ENCODE measurements at places on chromosomes 2 and 18. TPM values are rescaled to one million over a fixed set of nuclear protein-coding genes. Genes with fewer than 3 reads are reported as not detected.
A peak's percentile ranks its signal among the peaks of the same experiment; 100 is the strongest.

DNA sequence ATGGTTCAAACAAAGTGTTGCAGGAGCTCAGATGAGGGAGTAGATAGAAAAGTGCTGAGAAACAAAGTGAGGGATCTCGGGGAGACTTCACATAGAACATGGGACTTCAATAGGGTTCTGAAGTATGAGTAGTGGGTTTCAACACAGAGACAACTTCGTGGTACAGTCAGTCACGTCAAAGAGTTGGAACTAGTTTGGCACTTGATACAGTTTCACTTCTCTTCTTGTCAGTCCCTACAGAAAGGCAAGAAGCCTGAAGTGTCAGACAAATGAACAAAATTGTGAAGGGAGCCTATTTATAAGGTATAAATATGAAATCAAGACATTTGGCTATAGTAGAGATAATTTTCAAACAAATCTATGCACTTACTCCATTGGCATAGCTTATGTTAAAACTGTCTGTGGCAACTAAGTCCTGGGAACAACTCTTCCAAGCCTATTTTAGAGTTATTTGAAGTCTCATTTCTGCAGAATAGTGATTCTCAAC is 338.0 kb downstream of the TDRD15 start:
- no peak for DNase-seq

GRCh38 chr2:223010641-223011040 is 41.3 kb upstream of the KCNE4 start:
- DNase-seq = no peak

Gene REG1B
- not detected for total RNA-seq

Gene ASXL3
- total RNA-seq = 51.3 TPM

GRCh38 chr2:47631792-47632398 is 151.1 kb upstream of the MSH6 start:
- peak; percentile 28 for DNase-seq

GRCh38 chr2:219511547-219512325 is 2.5 kb upstream of the ASIC4 start:
- no peak for DNase-seq

GRCh38 chr2:39947294-39948015 is 168.4 kb upstream of the THUMPD2 start:
- DNase-seq = no peak

DNA sequence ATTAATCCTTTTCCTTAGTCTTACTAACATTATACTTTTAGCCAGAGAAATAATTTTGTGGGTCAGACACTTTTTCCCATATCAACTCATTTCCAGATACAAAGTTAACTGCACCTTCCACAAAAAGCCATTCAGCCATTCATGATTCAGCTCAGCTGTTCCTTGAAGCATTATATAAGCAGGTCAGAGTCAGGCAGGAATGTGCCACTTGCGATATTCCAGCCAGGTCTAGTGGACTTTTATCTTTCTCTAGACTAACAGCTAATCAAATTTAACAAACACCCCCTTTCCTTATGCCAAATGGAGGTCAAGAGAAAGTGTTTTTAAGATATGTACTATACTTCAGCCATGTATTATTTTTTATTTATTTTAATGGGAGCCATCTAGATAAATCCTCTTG is 75.6 kb upstream of the EPB41L3 start:
- no peak for DNase-seq

DNA sequence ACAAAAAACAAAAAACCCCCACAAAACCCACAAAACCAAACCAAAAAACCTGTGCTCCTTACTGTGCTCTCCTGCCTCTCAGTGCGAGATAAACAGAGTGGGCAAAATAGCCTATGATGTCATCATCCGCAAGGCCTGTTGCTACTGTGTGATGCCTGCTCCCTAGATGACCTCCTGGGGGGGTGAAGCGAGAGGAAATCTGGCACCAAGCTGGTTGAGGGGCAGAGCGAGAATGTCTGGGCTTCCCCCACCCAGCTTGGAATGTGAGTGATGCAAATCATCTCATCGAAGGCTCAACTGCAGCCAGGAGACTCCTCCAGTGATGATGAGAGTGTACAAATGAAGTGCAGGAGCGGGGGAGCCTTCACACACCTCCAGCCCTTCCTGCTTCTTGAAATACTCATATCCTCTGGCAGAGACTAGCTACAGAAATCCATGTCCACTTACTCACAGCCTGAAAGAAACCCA is 57.7 kb upstream of the MAP4K3 start:
- peak; percentile 48 for DNase-seq

GRCh38 chr18:3472681-3473544 is 22.9 kb downstream of the TGIF1 start:
- no peak for DNase-seq

- no peak for DNase-seq
These were observed at the start of gene EMILIN2 for GRCh38 chr18:2846636-2847316. Gene EMILIN2 (plus strand): TSS chr18:2847006. CDS start chr18:2847189, 183 bp downstream.

Gene ADNP2
- 25.1 TPM for total RNA-seq

DNA sequence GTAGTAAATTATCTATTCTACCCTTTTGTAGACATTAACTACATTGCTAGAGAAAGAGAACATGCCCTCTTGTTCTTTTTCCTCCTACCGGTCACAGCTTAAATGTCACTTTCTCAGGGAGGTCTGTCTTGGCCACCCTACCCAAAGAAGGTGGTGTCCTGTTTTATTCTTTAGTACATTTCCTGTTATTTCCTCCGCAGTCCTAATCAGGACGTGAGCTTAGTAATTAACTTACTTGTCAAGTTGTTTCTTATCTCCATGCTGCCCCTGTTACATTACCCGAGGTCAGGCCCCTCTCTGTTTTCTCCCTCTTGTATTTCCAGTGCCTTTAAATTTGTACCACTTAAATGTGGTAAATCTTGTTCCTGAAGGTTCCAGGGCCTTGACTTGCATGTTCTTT is 73.7 kb upstream of the RMDN2 start:
- no peak for DNase-seq

DNA sequence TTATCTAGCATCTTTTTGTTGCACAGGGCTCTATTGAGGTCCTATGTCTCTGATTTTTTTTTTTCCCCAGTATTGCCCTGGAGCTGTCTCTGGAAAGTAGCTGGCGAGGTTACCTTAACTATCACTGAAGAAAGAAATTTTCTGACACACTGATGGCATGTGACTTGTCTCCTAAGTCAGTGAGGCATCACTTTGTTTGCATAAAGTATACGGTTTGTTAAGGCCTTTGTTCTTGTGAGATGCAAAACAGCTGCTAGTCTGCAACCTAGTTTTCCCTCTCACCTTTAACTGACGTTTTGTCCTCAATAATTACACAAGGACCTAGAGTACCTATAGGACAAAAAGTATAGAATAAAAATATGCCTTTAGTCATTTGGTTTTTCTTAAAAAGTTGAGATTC is 41.8 kb downstream of the UBXN4 start:
- no peak for DNase-seq

Gene INO80B
- total RNA-seq = 55.2 TPM

- no peak for DNase-seq
These were observed 22.1 kb downstream of the TTLL4 start for GRCh38 chr2:218732761-218733158.

Gene DCDC2C
- not detected for total RNA-seq

DNA sequence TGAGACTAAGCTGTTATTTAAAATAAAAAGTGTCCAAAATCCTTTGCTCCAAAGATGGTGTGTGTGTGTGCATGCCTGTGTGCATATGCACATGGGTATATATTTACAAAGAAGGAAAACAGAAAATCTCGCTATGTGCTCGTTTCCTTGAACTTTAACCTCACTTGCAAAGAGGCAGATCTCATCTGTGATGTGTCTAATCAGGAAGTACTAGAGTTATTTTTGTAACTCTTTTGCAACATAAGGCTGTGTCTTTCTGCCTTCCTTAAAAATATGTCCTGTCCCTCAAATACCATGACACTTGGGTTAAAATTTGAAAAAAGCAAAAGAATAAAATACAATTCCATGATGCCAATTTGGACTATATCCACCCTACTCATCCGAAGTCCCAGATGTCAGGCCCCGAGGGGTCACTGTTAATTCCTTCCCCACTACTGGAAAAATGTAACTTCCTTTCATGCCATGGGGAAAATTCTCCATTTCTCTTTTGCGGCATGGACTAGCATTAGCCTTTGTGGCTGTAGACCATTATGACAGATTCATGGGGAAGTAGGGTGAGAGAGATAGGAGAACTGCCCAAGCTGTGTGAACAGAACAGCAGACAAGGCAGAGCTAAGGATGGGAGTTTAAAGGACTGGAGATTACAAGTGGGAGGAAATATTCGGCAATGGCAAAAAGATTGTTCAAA is 191.3 kb downstream of the MYO1B start:
- no peak for DNase-seq

DNA sequence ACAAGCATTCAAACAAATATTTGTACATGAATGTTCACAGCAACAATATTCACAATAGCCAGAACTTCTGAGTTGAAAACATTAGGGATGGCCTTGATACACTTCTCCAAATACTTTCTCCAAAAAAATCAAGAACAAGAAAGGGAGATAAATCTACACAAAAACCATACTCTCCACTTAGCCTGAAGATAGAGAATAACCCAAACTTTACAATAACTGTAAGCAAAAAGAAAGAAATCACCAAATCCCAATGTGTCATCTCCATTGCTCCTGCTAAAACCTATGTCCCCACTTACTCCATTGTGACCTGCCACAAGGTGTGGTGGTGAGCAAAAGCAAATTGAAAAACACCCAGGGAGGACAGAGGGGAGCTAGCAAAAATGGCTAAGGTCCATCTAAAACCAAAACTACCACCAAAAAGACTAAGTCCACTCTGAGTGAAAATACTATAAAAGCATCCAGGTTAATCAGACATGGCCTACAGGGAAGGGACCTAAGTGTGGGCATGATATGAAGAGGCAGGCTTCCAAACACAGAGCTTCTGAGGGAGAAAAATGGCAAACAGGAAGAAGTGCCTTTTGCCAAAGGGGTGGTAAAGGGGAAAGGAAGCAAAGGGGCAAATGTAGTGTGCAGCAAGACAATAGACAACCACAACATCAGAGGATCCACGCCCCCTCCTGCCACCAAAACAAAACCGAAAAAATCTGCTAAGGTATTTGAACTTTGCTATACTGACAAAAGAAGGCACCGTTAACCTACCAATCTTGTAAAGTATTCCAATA is 56.1 kb downstream of the NBAS start:
- no peak for DNase-seq

Gene CD8B2
- 1.6 TPM for total RNA-seq

Gene STAT1
- 72.4 TPM for total RNA-seq

- DNase-seq = no peak
These were observed 200.1 kb downstream of the SMAD7 start for GRCh38 chr18:48750485-48751175.

Gene RNF125
- total RNA-seq = 3.2 TPM

DNA sequence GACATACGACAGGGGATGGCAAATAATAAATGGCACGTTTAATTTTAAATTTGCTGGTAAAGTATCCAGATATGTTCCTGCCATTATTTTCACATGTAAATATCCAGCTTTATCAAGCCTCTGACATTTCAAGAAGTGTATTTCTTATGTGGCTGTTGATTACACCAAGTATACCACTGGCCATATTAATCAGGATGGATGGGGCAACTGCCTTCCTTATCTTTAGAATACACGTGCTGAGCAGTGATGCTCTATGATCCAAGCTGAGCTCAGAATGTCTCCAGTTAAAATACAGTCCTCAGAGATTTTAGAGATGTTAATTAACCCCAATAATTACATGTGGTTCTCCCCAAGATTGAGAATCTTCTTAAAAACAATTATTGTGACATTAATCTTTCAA is 38.3 kb upstream of the RAPGEF4 start:
- no peak for DNase-seq

DNA sequence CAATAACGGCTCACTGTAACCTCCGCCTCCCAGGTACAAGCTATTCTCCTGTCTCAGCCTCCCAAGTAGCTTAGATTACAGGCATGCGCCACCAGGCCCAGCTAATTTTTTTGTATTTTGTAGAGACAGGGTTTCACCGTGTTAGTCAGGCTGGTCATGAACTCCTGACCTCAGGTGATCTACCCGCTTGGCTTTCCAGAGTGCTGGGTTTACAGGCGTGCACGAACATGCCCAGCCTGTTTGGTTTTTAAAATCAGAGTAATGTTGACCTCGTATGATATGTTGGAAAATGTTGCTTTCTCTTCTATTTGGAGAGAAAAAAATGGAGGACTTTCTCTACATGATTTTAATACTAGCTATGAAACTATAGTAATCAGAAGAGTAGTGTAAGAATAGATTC is 386.2 kb downstream of the PTH2R start:
- no peak for DNase-seq

- no peak for DNase-seq
These were observed 48.6 kb upstream of the RALBP1 start for GRCh38 chr18:9426753-9427152.

GRCh38 chr2:160139991-160140390 is 60.1 kb downstream of the ITGB6 start:
- no peak for DNase-seq

- DNase-seq = no peak
These were observed 28.2 kb upstream of the MFF start for GRCh38 chr2:227296671-227297405.

- DNase-seq = no peak
These were observed 42.6 kb upstream of the MAP4K3 start for GRCh38 chr2:39479696-39480095.

DNA sequence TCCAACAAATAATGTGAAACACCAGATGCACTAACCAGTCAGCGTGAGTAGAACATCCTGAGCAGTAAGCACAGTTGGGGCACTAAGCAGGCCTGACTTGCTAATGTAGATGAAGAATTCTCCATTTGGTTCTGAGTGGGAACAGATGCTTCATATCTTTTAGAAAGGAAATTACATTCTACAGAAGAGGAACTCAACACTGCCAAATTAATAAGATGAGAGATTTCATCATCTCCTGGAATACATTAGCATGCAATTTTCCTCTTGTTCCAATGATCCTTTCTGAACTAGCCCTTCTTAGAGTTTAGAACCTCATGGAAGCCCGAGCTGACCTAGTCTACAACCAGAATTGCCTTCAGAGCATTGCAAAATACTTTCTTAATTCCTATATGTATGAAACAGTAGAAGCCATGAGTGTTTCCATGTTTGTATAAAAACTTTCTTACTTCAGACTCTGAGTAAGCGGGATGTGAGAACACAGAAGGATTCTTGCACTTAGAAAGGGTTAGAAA is 34.8 kb downstream of the COL5A2 start:
- no peak for DNase-seq

DNA sequence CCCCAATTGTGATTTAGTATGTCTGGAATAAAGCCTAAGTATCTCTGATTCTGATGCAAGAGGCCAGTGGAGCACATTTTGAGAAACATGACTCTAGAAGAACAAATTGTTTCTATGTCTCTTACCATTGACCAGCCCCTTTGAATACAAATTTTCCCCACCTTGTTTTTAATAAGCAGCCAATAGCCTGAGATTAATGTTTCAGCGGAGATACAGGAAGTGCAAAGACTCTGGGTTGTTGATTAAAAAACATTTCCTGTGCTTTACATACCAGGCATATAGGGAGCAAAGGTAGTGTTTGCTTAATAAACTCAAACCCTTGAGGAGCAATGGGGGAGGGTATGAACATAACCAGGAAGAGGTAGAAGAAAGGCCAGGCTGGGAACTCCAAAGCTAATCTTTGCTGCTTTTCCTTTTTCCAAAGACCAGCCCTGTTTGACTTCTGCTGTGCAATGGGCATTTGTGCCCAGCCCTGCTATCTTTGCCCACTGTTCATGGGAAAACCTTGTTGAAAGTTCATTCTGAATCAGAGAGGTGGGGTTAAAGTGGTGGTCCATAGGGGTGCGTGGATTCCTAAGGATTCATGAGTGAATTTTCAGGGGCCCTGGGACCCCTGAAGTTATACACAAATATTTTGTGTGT is 29.3 kb downstream of the UPP2 start:
- DNase-seq = no peak

All from dorsolateral prefrontal cortex (tissue), 122 donors.